ENCODE measurements at places on chromosomes 12 and 14. TPM values are rescaled to one million over a fixed set of nuclear protein-coding genes. Genes with fewer than 3 reads are reported as not detected.

OR4N2 gene
- total RNA-seq = not detected

CPM gene
- 4.2 TPM for total RNA-seq

GPR84 gene
- total RNA-seq = not detected

PPP4R4 gene
- not detected for total RNA-seq

ARHGAP5 gene
- total RNA-seq = 58.6 TPM

GRCh38 chr12:7241404-7242005 is 52.0 kb downstream of the PEX5 start:
- DNase-seq = peak; percentile 45

DNA sequence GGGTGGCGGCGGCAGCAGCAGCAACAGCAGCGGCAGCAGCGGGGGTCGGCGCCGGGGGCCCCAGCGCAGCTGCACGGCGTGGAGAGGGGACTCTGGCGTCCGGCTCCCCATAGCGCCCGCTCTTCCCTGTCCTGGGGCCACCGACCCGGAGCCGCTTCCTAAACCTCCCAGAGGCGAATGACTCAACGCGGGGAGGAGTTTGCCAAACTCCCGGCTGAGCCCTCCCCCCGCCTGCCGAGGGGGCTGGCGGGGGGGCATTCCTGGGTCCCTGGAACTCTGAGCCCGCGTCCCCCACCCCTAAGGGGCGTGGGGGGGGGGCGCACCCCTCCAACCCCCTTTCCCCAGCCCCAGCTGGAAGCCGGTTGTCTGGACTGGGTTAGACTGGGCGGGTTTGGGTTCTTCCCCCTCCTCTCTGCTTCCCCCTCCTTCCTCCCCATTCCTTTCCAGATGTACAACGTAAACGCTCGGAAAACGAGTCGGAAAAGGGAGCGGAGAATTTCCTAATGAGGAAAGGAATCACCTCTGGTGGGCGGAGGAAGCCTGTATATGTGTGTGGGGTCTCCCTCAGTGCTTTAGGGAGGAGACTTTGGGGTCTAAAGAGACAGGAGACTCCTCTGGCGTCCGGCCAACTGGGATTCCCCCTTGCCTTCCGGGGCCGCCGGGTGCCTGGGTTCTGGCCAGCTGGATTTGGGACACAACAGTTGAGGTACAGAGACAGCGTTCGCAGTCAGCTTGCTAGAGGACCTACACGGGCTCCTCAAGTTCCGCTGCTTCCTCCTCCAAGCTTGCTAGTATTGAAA is at the start of gene ITGA5:
Gene ITGA5 (minus strand): TSS at position 179 of the 800 bp plus-strand sequence. CDS start 68 bp downstream, at position 111.
- peak; percentile 44 for DNase-seq

DNA sequence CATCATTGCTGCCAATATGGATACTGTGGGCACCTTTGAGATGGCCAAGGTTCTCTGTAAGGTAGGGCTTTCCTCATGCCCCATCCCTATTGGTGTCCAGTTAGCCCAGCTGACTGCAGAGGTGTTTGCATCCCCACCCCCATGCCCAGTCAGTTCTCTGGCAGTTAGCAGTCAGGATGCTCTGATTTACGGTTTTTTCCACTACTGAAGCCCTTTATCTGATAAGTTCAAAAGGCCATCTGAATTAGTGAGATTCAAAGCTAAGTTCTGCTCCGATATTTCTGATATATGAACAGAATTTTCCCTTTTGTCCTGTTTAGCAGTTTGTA is 773 bp downstream of the GMPR2 start:
- DNase-seq = no peak

GRCh38 chr14:50943261-50943942 is 881 bp downstream of the PYGL start:
- peak; percentile 58 for DNase-seq

DNA sequence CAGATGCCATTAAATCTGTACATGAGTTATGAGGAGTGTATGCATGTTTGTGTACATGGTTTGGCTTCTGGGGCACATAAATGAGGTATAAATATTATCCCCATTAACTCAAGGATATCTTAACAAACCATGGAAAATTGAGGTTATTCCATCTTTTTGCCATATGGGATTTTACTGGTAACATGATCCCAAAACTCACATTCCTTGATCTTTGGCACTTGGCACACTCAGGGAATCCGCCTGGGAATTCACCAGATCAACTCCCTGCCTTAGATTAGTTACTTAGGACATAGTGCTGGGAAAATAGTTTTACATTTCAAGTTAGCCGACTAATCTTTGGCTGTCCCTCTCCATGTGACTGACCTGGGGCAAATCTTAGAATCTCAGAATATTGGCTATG is 16.9 kb downstream of the CDKN1B start:
- no peak for DNase-seq

GRCh38 chr12:84165998-84166571 is 746.5 kb downstream of the SLC6A15 start:
- no peak for DNase-seq

GRCh38 chr14:73168274-73168673 is 32.0 kb downstream of the PSEN1 start:
- no peak for DNase-seq

DNA sequence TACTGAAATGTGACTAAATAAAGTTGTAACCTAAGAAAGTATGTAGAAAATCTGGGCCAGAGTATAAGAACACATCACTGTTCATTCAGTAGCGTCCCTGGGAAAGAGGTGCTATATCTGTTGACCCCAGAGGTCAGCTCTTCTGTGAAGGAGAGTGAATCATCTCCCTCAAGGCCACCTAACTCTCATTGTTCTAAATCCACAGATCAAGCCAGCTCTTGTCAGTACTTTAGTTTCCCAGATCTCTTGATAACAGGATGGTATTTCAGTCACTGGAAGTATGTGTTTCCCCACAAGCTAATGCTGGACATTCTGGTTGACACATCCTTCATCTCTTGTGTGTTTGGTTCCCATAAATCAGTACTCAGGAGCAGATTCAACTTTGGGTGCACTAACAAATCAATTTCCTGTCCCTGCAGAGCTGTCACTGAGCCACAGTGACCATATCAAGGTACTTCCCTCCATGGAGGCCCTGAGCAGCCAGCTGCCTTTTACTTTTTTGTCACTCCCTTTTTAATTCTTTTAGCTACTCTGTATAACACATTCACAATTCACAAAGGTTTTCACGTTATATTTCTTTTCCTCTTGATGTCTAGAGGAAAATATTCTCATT is 7.8 kb downstream of the KRT1 start:
- DNase-seq = peak; percentile 55
